ENCODE measurements at places on chromosomes 12 and 14.

GRCh38 chr12:113749433-113749815 lies 216.7 kb downstream of the RBM19 start:
- no peak for DNase-seq

GRCh38 chr12:131608740-131609690 lies 101.9 kb upstream of the SFSWAP start:
- DNase-seq = peak; percentile 58

GRCh38 chr14:91036741-91037469 lies 23.5 kb downstream of the RPS6KA5 start:
- DNase-seq = no peak

DNA sequence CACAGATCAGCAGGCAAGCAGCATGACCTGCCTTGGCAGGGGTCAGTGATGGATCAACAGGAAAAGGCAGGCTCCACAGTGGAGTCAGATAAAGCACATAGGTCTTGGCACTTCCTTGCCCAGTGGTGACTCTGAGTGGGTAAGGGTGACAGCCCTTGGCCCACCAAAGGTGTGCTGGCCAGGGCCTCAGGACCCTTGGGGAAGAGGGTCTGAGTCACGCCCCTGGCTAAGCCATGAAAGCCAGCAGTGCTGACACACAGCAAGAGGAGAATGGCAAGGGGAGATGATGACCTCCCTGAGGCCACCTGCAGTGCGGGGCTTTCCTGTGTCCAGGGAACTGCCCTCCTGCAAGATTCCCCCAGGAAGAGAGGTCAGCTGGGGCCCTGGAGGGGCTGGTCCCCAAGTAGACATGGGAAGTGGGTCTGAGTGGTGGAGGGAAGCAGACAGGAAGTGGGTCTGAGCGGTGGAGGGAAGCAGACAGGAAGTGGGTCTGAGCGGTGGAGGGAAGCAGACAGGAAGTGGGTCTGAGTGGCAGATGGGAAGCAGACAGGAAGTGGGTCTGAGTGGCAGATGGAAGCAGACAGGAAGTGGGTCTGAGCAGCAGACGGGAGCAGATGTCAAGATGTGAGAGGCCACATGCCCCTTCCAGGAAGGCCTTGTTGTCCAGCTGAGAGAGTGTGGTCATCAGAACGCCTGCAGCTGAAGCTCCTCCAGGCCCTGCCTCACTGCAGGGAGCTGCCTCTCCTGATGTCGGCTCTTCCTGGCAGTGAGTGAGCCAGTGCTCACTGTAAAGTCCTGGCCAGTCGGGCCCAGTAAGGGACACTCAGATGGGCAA lies 34.8 kb downstream of the DIO3 start:
- no peak for DNase-seq

DNA sequence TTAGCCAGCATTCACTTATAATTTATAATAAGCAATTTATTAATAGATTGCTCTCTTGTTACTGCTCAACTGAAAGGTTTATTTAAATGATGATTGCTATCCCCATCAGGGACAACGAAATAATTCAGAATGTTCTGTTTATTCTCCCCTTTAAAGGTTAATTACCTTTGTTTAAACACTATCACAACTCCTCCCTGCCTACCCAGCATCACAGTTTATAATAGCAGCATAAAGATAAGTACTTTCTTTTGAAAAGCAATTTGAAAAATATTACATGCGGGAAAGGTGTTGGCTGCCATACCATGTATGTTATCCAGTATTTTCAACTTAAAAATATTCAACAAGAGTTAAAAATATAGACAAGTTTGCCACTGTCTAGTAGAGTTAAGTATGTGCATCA lies 30.6 kb downstream of the SCAF11 start:
- DNase-seq = no peak

GRCh38 chr12:69927164-69927563 lies 102.1 kb downstream of the MYRFL start:
- no peak for DNase-seq

- DNase-seq = no peak
Measured at GRCh38 chr14:104572024-104572626, 7.4 kb upstream of the C14orf180 start.

DNA sequence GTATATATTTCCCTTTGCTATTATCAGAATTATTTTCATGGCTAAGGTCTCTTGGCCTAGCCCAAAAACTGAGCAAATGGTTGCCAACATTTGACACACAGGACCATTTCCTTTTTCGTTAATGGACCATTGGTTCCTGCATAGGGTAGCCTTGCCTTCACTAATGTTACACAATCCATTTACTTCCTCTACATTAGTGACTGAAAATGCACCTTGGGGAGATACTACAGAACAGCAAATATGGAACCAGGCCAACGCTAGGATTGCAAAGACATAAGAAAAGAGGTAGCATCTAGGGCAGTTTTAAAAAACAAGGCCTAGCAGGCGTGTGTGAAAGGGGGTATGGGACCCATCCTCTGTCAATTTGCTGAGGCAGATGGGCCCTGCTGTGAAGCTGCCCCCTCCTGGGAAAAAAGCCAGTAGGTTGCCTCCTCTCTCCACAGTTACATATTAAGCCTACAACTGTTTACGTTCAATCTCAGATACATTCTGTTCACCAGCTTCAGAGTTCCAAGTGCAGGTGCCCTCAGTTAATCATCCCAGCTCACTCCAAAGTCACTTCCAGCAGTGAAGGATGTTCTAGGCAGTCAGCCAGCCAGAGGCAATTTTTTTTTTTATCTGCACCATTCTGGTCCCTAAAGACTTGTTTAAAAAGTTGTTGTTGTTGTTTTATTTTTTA lies 15.0 kb downstream of the AQP6 start:
- no peak for DNase-seq

- peak; percentile 51 for DNase-seq
Measured at GRCh38 chr14:38366374-38366773, 110.5 kb upstream of the CLEC14A start.

GRCh38 chr14:89352976-89353765 lies 63.9 kb downstream of the FOXN3 start:
- DNase-seq = no peak

DNA sequence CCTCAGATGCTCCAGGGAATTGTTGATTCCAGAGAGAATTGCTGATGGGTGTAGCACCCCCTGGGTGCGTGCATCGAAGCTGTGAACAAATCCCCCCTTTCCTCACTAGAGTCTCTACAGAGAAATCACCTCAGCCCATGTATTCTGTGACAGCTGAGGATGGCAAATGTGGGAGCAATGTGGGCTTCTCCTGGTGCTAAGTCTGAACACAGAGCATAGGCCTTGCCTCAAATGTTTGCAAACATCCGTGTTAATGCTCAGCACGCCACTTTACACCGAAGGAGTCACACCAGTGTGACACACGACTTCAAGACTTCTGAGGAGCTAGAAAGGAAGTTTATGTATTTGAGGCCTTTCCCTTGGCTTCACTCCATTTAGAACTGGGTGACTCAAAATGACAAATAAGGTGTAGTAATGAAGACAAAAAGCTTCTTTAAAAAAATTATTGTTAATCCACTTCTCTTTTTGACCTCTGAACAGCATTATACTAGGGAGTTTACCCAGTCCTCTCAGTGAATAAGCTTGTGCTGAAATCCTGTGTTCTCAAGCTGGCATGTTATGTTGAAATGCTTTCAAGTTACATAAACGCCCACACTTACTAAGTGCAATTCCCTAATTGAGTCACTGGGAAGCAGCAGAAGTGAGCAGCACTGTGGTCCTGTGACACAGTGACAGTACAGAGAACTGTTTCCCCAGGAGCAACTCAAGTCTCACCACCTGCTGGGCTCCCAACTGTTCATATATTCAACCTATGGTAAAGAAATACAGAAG lies 92.9 kb downstream of the FAR2 start:
- DNase-seq = peak; percentile 86

DNA sequence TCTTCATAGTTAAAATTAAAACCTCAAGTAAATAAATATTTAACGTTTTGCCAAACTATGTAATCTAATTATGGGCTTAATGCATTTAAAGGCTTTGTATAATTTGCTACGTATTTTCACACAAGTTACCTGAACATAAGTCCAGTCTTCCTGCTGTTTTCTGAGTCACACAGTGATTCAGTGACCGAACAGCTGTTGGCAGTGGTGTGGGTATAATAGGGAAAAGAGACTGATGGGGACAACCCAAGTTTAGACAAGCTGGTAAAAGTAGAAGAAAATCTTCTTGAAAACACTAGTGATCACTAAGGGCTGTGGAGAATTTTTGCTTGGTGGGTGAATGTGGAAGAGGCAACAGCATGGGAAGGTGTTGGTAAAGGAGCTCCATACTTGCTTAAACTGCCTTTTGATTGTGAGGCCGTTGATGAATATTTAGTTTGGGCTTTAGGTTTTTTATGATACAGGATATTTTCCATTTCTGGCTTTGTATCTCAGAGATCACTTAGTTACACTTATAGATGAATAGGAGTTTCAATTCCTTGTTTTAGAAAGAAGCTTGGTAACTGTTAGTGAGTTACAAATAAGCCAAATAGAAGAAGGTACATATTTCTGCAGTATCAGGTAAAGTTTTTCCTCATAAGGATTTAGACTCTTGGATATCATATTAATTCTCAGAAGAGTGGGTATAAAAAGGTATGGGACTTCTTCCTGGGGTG lies 23.9 kb downstream of the LRRK2 start:
- no peak for DNase-seq

- DNase-seq = peak; percentile 57
Measured at GRCh38 chr12:29612912-29613311, 115.4 kb upstream of the OVCH1 start.

GRCh38 chr12:59282999-59283398 lies 312.8 kb upstream of the SLC16A7 start:
- no peak for DNase-seq

- DNase-seq = no peak
Measured at GRCh38 chr14:95198320-95198719, 41.0 kb upstream of the DICER1 start.

DNA sequence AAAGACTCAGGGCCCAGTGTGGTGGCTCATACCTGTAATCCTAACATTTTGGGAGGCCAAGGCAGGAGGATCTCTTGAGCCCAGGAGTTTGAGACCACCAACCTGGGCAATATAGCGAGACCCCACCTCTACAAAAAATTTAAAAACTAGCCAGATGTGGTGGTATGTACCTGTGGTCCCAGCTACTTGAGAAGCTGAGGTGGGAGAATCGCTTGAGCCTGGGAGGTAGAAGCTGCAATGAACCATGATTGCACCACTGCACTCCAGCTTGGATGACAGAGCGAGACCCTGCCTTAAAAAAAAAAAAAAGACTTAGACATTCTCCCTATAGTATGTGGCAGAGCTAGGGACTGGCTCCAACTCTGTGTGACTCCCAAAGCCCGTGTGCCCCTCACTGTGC lies 2.9 kb downstream of the UBE3B start:
- DNase-seq = no peak

DNA sequence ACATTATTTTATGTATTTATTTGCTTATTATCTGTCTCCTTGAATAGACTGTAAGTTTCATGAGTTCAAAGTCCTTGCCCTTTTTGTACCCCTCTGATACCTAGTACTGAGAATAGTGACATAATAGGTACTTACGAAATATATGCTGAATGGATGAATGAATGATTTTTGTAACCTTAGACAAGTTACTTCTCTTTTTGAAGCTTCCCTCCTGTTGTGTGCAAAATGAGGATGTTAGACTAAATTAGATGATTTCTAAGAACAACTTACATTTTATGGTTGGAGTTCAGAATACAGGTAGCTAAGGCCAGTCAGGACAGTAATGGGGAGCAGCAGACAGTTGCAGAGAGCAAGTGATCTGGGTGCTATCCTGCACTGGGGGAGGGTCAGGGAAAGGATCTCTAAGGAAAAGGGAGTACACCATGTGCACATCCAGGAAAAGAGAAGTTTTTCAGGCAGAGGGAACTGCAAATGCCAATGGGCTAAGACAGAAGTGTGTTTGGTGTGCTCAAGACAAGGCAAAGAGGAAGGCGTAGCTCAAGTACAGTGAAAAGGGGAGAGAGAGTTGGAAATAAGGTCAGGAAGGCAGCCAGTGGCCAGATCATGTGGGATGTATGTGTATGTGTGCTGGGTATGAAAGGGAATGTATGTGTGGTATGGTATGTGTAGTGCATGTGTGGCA lies 59.4 kb upstream of the AMIGO2 start:
- no peak for DNase-seq

DNA sequence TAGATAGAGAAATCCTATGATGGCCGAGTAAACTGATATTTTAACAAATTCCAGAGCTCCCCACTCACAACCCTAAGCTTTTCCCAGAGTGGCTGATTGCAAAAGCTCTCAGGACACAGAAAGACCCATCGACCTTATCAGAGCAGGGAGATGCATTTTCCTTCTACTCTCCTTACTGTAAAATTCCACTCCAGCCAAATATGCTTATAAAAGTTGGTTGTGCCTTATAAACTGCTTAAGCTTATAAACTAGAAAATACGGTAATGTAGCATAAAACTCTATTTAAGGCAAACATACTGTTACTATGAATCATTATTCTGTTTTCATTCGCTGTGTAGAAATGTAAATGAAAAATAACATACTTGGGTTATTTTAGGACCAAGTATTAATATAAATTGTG lies 41.6 kb upstream of the TRHDE start:
- peak; percentile 23 for DNase-seq

DNA sequence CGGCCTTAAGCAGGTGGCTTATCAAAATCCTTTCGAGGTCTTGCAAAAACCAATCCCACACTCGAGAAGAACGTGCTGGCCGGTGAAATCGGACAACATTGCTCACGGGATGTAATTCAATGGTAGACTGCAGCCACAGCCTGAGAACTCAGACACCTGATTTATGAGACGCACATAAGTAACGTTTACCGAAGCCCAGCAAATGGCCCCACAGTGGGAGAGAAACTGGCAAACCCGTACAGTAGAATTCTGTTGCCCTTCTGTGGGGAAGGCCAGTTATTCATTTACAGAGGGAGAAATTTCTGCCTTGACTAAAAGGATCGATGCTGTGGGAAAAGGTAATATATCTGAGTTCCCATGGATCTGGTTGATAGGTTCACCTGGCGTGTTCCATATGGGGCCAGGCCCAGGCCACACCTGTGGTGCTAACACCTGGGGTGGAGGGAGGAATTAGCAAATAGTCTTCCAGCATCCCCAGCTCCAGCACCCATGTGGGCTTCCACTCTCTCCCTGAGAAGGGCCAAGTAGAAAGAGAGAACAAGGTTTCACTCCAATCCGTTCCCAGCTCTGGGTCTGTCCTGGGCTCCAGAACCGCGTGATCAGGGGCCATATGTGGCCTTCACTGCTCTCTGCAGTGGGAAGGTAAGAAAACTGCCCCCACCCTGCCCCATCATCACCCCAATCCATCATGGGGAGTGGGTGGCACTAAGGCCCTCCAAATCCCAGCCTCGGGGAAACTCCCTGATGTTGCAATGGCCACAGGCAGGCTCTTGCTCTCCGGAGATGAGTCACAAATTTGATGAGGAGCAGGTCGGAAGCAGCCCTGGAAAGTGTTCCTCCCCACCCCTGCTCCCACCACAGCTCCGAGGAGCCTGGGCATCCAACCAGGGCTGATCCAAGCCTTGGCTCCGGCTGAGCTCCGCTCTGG lies 12.7 kb downstream of the BDKRB1 start:
- DNase-seq = peak; percentile 92

All from cardiac fibroblast (primary cell).